T-helper 2 cell treated with Interferon-gamma antibody and Interleukin-4, amounts not matched to agents 100 ng/mL and 5 ng/mL, for 36 hours (primary cell): ENCODE measurements at places on chromosomes 6 and 20. TPM values are rescaled to one million over a fixed set of nuclear protein-coding genes. Genes with fewer than 3 reads are reported as not detected.

The LAMA2 gene
- total RNA-seq, result 0.27 and 1.4 TPM in 2 replicates

The FERMT1 gene
- 0.45 and 0.75 TPM in 2 replicates for total RNA-seq

The HEY2 gene
- not detected in 2 replicates for total RNA-seq

The OR2J2 gene
- total RNA-seq, result not detected in 2 replicates
